ENCODE measurements at places on chromosomes 16 and 17. TPM values are rescaled to one million over a fixed set of nuclear protein-coding genes. Genes with fewer than 3 reads are reported as not detected.

The PLCD3 gene
- 26.9 TPM for total RNA-seq

The RPL19 gene
- 1,811 TPM for total RNA-seq

The SNAI3 gene
- 0.05 TPM for total RNA-seq

The CALB2 gene
- not detected for total RNA-seq

The CD300LF gene
- not detected for total RNA-seq

The CDH3 gene
- total RNA-seq, result 198 TPM

- DNase-seq, result no peak
Measured at GRCh38 chr16:13915033-13915635, 4.8 kb upstream of the ERCC4 start.

DNA sequence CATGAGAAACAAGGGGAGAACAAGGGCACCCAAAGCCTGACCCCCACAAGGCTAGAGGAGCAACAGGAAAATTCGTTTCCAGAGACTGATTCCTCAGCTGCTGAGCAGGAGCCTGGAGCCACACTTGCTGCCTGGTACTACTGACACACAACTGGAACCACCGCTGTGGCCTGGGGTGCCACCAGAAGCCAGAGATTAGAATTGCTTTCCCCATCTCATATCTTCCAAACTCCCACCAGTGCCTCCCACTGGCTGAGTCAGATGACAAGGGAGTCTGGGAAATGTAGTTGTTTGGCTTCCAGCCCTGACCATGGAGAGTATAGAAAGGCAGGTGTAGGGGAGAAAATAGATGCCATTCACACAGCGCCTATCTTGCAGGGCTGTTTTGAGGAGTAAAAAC, 4.1 kb upstream of the TMEM11 start:
- DNase-seq, result no peak

GRCh38 chr17:11991461-11991860, 5.8 kb downstream of the ZNF18 start:
- no peak for DNase-seq

GRCh38 chr16:78407191-78407590, 307.7 kb downstream of the WWOX start:
- DNase-seq, result no peak

GRCh38 chr16:73778887-73779286, 517.7 kb upstream of the PSMD7 start:
- DNase-seq, result no peak

DNA sequence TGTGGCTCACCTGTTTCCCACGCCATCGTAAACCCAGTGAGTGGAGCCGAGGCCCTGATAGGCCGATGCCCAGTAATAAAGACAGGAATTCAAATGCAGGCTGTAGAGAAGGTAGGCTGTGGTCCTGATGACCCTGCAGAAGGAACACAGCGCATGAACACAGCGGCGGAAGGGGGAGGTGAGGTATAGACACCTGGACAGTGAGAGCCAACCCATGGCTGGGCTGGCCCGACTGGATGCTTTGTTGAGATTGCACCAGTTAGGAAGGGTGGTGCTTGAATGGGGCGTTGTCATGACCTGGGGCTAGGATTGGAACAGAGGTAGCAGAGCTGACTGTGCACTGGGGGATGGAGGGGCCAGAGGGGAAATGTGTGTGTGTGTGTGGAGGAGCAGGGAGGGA, 59.2 kb downstream of the CNGB1 start:
- no peak for DNase-seq

GRCh38 chr17:82531431-82531881, 11.9 kb downstream of the FOXK2 start:
- peak; percentile 79 for DNase-seq

DNA sequence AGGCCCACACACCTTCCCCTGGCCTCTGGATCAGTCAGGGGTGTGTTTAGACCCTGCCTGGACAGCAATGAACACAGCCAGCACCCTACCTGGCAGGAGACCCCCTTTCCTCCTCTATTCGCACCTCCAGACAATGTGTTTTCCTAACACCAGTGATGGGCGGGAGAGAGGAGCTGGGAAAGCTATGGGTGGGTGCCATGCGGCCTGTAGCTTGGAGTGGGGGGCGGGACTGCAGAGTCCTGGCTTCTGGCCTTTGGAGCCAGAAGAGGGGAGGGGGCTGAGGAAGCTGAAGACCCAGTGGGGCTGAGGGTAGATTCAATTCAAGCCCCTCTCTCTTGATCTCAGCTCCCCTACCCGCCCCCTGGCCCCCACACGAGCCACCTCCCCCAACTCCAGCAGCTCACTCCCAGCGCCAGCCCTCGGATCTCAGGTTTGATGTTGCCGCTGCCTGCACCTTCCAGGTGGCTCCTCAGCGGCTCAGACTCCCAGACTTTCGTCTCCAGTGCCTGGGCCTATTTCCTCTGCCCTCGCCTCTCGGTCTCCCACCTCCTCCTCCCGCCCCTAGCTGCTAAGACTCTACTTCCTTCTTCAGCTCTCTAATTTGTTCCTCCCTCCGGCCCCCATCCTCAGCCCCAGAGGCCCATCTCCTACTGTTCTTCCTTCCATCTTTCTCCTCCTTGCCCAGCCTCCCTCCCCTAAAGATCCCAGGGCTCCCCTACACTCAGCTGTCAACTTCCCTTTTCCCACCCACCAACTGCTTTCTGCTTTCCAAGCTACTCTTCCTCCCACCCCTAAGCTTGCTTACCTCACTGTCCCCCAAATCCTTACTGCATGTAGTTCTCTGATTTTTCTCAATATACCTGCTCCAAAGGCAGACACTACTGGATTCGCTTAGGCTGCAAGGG, 6.8 kb upstream of the SP6 start:
- no peak for DNase-seq

GRCh38 chr17:81400996-81401722, 5.9 kb downstream of the BAHCC1 start:
- DNase-seq, result no peak

DNA sequence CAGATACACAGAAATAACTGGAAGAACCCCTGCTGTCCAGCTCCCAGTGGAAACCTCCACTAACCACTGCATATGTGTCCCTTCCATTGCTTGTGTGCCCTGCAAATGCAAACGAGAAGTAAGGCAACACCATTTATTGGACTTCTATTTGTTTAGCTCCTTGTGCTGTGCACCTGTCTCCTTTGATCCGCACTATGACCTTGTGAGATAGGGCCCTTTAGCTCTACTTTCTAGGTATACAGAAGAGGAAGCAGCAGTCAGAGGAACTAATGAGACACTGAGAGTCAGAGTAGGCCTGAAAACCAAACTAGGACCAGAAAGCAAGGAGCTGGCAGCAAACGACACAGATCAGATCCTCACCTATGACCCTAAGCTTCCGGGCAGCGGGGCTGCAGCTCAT, 22.4 kb downstream of the SOX9 start:
- no peak for DNase-seq

- no peak for DNase-seq
Measured at GRCh38 chr16:58866935-58867334, 132.8 kb upstream of the GOT2 start.

DNA sequence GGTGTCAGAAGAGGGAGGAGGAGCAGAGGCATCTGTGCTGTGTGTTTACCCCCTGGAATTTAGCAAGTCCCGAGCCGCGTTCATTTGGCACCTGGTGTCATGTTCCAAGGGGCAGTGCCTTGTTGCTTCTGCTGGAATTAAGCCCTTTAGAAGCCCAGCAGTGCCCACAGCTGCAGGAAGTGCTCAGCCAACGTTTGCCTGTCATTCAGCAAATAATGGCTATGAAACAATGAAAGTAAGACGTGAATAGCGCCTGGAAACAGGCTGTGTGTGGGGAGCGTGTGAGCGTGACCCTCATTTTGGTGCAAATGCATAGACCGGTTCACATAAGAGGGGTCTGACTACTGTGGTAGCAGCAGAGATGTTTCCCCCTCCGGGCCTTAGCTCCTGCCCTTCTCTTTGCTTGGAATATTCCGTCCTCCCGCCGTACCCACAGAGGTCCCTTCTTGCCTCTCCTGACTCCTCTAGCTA, 5.8 kb upstream of the ATP2C2 start:
- peak; percentile 22 for DNase-seq

DNA sequence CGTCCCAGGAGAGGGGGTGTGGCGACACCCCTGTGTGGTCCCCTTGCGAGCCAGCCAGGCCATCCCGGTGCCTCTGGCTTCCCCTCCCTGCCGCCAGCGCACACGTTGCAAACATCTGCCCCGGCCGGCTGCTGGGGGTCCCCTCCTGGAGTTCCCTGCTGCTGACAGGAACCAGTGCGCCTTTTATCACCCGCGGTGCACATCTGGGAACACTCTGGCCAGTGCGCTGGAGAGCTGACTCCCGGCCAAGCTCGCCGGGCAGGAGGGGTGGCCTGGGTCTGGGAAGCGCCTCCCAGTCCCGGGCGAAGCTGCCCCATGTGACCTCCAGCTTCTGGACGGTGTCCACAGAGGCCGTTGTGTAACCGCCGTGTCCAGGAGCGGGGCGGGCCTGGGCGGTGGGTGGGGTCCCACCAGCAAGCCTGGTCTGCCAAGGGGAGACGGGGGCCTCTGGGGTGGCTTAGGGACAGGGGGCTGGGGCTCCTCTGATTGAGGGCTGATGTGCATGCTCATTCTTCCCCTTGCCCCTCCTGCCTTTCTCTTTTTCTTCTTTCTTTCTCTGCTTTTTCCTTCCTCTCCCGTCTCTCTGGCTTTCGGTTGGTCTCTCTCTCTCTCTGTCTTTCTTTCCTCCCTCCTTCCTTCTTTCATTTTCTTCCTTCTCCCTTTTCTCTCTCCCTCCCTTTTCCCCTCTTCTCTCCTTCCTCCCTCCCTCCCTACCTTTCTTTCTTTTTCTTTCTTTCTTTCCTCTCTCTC, 25.2 kb upstream of the CIBAR2 start:
- DNase-seq, result peak; percentile 62

DNA sequence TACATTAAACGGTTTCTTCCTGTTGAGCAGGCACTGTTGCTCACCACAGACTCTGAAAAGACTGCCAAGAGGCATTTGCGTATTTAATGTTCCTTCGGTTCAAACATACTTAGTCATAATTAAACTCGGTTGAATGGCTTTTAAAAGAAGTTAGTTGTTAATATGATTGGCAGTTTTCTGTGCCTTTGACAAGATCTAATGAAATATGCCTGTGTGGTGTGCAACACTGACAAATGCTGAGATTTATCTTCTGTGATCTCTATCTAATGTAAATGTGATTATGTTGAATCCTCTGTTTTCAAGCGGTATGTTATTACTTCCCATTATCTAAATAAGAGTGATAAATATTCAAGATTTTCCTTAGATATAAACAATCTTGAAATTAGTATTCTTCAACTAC, 1046.6 kb downstream of the CDH8 start:
- no peak for DNase-seq

DNA sequence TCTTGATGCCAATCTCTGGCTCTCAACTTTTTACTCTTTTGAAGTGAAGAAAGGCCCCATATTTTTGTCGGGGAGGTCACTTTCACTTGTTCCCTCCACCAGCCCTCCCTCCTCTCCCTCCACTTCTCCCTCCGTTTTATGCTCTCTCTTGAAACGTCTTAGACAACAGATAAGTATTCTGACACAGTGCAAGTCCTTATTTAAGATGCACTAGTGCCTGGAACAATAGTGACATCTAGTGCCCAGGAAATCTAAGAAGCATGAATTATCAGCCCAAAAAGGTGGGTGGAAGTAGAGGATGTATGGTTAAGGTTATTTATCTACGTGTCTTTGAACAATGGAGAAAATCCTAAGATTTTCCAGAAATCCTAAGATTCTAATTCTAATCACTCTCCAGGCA, 17.9 kb downstream of the PSME3IP1 start:
- peak; percentile 82 for DNase-seq

DNA sequence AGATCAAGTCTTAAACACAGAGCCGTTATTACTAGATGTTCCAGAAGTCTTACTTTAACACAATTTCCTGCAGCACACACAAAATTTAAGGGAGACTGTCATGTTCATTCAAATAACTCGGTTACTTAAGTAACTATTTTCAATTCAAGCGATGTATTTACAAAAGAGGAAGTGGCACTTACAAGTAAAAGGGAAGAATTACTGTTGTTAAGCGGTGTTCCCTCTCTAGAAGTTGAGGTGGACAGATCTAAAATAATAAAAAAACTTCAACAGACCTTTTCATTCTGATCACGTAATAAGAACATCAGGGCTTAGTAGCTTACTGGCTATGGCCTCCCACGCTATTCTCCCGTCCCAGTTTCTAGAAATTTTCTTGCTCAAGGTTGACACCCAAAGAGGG, 26.2 kb upstream of the TXNDC11 start:
- no peak for DNase-seq

GRCh38 chr16:68645494-68646388, 631 bp downstream of the CDH3 start:
- DNase-seq, result no peak

DNA sequence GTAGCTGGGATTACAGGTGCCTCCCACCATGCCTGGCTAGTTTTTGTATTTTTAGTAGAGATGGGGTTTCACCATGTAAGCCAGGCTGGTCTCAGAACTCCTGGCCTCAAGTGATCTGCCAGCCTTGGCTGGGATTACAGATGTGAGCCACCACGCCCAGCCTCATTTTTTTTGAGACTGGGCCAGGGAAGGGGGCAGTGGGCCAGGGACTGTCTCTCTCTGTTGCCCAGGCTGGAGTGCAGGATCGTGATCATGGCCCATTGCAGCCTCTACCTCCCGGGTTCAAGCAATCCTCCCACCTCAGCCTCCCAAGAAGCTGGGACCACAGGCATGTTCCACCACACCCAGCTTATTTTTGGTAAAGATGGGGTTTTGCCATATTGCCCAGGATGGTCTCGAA, 16.0 kb downstream of the RSL1D1 start:
- DNase-seq, result no peak

- DNase-seq, result no peak
Measured at GRCh38 chr17:48722201-48722907, at the start of gene PRAC1. Gene PRAC1, minus strand, starts transcription at chr17:48722518. Its CDS starts 126 bp downstream, at chr17:48722392.

DNA sequence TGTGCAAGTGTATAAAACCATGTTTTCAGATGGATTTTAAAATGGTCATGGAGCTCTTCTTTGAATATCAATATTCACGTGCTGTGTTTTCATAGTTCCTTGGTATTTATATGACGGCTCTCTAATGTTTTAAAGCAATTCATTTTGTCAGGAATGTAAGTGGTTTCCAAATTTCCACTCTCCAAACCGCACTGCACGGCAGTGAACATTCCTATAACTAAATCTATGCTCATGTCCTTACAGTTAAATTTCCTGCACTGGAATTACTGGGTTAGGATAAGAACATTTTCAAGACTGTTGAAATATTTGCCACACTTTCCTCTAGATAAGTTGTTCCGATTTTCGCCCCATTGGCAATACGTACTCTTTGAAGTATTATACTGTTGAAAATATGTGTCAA, 398.9 kb downstream of the PMP22 start:
- DNase-seq, result no peak

DNA sequence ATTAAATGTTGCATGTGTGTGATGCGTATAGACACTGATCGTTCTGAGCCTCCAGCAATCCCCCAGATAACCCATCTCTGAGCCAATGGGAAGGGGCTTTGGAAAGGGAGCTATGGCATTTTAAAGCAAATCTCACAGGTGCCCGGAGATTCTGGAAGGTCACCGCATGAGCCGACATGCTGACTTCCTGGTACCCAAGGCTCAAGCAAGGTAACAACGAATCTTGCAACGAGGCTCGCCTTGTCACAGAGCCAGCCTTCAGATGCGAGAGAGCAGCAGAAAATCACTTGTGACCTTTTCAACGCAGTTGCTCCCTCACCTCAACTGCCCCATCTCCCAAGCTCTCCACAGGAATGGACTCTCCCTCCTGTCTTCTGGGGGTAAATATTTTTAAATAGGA, 154.8 kb upstream of the CDH5 start:
- DNase-seq, result no peak

- DNase-seq, result no peak
Measured at GRCh38 chr16:23959072-23959751, 123.4 kb downstream of the PRKCB start.

All from renal cortical epithelial cell (primary cell).